Stimulated activated CD4-positive, alpha-beta T cell treated with anti-CD3 and anti-CD28 coated beads, Interleukin-15, amount 100 ng/mL, for 48 hours (primary cell): ENCODE measurements at places on chromosomes 6 and 20.

DNA sequence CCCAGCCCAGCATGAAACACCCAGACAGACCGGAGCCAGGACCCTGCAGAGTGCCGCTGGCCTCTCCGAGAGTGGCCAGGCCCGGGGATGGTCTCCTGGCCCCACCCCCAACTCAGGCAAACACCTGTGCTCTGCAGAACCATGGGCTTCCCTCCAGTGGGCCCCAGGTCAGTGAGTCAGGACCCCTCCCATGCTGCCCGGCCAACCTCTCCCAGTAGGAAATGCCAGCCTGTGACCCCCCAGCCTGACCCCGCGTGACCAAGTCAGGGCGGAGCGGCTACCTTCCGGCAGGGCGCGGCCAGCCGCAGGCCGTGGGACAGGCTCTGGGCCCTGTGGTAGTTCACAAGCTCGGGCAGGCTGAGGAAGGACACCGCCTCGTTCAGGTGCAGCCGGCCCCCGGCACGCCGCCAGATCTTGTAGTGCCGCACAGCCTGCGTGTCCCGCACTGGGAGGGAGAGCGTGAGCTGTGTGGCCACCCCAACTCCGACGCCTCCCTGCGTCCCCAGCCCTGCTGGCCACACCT lies 3.2 kb downstream of the PTK6 start:
- DNase-seq: no peak

DNA sequence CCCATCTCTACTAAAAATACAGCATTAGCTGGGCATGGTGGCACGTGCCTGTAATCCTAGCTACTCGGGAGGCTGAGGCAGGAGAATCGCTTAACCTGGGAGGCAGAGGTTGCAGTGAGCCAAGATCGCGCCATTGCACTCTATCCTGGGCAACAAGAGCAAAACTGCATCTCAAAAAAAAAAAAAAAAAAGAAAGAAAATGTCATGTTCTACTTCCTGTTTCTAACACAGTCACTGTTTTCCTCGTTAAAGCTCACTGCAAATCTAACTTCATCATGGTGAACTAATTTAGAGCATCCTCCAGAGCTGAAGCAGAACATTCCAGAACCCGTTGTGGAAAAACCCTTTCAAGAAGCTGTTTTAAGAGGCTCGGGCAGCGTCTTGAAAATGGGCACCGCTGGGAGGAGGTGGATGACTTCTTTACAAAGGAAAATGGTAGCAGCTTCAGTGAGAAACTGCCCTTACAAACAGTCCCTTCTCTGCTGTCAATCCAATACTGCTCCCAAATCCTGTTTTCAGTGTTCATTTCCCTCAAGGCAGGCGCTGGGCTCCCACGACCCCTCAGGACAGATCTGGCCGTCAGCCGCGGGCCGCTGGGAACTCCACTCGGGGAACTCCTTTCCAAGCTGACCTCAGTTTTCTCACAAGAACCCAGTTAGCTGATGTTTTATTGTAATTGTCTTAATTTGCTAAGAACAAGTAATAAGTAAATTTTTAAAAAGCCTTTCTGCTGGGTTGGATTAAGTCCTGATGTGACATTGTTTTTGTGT lies 12.5 kb downstream of the CTSZ start:
- no peak for DNase-seq

- DNase-seq: no peak
Observed at GRCh38 chr6:156974830-156975261, 197.7 kb downstream of the ARID1B start.

DNA sequence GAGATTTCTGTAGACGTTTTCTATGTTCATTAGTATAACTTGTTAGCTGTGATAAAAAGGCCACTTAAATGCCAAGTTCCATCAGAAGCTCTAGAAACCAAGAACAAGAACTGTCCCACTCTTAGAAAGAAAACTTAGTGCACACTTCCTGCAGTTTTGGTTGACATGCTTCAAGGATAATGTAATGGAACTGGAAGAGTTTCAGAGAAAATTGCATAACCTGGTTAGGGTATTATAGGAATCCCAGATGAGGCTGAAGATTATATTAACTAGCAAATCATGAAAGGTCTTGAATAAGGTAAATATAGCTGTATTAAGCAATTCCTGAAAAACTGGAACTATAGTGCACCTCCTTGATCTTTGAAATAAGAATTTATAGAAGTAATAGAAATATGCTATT lies 1.8 kb upstream of the PHACTR2 start:
- no peak for DNase-seq

- no peak for DNase-seq
Observed at GRCh38 chr20:54058420-54059139, 11.8 kb downstream of the BCAS1 start.

DNA sequence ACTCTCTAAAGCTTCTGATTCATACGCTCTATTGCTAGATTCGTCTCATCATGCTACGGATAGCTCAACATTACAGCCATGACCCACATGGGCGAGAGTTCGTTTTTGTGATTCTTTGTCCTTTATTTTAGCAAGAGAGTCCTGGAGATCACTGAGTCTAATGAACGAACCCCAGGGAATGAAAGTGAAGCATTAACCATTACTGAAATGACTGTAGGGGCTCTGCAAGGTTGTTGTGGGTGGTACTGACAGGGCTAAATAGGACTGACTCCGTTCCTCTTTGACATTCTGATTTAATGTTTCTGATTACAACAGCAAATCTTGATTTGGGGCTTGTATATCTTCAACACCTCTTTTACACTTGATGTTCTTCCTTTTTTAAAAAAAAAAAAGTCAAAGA lies 13.7 kb upstream of the RTF2 start:
- DNase-seq: no peak

- DNase-seq: no peak
Observed at GRCh38 chr20:20299904-20300303, 68.0 kb upstream of the INSM1 start.

DNA sequence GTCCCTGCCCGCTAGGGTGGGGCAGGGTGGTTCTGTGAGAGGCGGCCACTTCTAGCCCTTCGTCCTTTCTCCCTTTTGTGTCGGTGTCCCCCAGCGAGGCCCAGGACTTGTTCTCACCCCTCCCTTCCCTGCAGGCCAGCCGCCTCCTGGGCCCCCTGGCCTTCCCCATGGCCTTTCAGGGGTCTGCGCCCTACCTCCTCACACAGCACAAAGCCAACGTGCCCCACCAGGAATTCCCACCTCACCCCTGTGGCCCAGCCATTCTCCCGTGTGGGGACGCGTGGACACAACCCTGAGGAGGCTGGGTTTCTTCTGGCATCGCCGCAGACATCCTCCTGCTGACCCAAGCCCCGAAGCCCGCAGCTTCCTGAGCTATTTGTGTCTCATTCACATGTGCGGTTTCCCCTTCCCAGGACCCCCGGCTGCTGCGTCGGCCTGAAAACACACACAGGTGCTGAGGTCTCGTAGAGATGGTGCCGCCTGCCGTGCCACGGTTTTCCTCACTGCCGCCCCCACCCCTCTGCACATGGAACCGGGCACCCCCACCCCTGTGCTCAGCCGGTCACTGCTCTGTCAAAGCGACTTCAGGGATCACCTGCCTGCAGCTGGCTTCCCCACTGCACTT lies 375.8 kb downstream of the CDH4 start:
- no peak for DNase-seq

GRCh38 chr6:112842330-112842685 lies 495.2 kb downstream of the RFPL4B start:
- DNase-seq: no peak

GRCh38 chr20:644692-645317 lies 8.2 kb downstream of the SRXN1 start:
- no peak for DNase-seq

DNA sequence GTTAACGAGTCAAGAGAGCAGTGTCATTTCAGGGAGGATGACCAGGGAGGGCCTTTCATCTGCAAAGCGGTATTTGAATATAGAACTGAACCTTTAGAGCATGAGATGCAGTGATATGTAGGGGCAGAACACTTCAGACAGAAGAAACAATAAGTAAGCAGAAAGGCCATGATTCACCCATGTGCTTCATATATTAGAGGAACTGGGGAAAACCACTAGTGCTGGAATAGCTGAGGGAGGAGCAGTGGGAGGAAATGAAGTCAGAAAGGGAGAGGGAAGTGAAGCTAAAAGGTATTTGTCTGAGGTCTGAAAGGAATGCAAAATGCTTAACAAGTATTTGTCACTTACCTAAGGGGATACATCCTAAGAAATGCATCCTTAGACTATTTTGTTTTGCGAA lies 391.2 kb downstream of the ADGRB3 start:
- DNase-seq: no peak

DNA sequence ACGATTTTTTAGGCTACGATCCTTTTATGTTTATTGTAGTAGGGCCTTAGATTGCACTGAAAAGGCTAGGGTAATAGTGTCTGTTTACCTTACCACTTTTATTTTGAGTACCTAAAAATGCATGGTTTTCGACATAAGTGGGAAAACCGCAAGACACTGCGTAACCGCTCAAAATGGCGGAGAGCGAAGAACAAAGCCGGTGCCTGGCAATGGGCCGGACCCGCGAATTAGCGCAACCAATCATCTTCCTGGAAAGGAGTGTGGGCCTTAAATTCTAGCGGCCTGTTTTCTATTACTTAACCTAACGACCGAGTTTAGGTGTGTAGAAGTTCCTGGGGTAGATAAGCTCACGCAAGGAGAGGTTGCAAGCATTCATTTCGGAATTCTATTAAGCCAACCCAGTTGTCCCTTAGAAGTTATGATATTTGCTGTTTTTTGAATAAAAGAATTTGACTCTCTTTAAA lies 118.0 kb downstream of the HFE start:
- DNase-seq: peak; percentile 80
